Ovary (tissue), 10 donors: ENCODE measurements at places on chromosomes 16 and 17. TPM values are rescaled to one million over a fixed set of nuclear protein-coding genes. Genes with fewer than 3 reads are reported as not detected.

Gene VTN
- polyA plus RNA-seq = 1.5 TPM

- no peak for DNase-seq
Observed at GRCh38 chr16:56321571-56321970, 103.8 kb downstream of the AMFR start.

GRCh38 chr17:17826342-17826713 lies 10.5 kb downstream of the SREBF1 start:
- DNase-seq = no peak

Gene KRTAP2-3
- polyA plus RNA-seq = not detected

Gene SCPEP1
- polyA plus RNA-seq = 180 TPM

Gene MAF
- polyA plus RNA-seq = 41.1 TPM

DNA sequence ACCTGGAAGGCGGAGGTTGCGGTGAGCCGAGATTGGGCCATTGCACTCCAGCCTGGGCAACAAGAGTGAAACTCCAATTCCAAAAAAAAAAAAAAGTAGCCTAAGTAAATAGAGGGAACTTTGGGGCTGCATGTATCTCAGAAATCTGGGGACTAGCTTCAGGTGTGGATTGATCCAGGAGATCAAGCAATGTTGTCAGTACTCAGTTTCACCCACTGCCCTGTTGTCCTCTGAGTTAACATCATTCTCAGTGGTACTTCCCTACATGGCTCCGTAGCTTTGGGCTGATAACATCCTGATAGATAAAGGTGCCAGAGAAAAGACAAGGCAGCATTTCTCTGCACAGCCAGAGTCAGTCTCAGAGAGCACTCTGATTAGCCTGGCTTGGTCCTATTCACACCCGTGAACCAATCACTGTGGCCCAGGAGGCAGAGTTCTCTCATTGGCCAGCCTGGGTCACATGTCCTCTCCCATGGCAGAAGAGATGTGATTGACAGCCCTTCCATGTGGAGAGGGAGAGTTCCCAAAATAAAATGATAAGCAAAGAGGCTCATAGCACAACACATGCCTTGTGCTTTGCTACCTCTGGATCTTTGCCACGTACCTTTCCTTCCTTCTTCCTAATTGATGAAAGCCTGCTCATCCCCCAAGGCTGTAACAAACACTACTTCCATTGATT lies 99.6 kb downstream of the ABCC1 start:
- DNase-seq = no peak

Gene CCL4L2
- 1.7 TPM for polyA plus RNA-seq

DNA sequence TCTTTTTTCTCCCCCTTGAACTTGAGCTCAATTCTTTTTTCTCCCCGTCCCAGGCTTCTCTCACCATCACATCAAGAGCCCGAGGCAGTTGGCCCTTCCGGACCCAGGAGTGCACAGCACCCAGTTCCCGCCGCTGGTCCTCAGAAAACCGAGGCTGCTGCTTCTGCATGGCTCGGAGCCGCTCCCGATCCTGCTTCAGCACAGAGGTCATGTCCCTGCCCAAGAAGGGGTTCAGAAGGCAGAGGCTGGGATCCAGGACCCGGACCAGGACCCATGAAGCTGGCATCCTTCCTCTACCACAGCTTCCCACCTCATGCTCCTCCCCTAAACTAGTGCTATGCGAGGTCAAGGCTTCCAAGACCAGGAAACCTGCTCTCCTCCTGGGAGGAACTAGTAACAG lies 10.5 kb downstream of the PER1 start:
- peak; percentile 59 for DNase-seq

GRCh38 chr16:62102588-62102987 lies 66.3 kb upstream of the CDH8 start:
- no peak for DNase-seq

DNA sequence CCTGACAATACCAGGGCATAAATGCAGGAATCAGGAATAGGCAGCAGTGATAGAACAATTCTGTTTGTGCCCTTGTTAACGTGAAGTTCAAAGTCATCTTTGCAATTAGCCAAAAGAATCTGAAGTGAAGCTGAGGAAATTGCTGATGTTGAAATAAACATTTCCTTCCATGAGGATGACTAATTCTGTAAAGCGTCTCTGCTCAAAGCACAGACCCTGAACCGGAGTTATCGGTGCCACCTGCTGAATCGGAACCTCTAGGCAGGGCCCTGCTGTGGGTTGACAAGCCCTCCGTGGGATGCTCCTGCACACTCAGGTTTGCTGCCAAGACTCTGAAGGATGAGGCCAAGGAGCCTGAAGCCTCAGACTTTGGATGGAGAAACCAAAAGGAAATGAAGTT lies 37.0 kb upstream of the CDH1 start:
- no peak for DNase-seq

DNA sequence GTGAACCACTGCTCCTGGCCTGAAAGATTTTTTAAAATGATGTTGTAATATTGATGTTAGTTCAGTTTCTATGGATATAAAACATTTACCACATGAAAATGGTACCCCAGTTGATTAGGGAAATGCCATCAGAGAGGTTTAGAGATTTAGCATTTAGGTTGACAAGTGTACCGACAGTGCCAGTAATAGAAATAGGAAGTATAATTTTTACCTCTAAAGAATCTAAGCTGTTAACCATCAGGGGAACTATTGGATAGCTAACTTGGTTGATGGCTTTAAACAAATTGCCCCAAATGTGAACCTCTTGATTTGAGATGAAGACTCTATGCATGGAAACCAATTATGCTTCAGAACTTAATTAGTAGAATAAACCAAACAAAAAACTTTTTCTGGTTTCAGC lies 6.4 kb downstream of the CBFB start:
- no peak for DNase-seq

Gene SCNN1B
- 2.5 TPM for polyA plus RNA-seq

GRCh38 chr16:57970970-57971369 lies at the start of gene CNGB1:
TSS of gene CNGB1 (minus strand) at chr16:57971128. CDS start at chr16:57967286, 3,842 bp downstream.
- no peak for DNase-seq

- DNase-seq = no peak
Observed at GRCh38 chr16:17206712-17207111, 264.0 kb downstream of the XYLT1 start.

DNA sequence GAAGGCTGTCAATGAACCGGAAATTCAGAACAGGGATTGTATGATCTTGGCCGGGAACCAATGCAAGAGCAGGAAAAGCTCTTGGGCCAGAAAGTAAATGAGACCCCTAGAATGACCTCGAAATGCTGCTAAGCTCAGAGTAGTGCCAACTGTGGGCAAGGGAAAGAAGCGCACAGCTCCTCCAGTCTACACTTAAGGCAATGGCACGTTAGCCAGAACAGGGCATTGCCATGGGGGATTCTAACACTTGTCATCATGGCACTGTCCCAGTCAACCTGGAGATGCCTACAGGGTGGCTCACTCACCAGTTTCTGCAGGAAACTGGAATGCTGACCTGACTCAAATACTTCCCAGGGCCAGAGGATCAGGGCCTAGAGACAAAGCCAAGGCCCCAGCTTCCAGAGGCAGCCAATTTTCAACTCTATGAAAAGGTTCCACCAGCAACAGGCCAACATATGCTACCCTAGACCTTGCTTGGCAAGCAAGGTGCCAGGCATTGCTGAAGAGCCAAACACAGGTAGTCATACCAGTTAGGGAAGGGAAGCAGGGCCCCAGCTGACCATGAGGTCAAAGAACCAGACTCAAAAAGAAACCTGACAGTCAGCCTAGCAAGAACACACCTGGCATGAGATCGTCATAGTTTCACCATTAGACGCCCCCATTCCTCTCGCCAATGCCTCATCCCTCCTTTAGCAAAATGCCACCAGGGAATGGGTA lies 34.9 kb downstream of the ARHGAP17 start:
- DNase-seq = no peak

- DNase-seq = peak; percentile 46
Observed at GRCh38 chr17:82228278-82228841, 482 bp upstream of the SLC16A3 start.

DNA sequence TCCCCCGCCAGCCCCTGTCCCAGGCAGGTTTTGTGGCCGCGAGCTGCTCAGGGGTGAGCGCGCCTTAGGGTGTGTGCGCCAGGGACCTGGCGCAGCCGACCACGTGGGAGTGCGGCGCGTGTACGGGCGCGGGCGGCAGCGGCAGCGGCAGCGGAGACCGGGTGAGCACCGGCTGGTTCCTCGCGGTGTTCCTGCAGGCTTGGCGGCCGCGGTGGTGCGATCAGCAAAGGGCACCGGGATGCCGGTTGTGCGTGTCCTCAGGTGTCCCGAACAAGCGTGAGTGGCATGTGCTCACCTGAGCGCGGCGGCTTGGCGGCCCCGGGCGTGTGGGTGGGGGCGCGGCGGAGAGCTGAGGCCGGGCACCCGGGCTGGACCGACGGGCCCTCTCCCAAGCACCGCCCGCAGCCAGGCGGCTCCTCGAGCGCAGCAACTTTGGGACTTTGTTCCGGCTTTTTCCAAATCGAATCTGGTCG lies 381 bp upstream of the HSD11B2 start:
- no peak for DNase-seq

- DNase-seq = no peak
Observed at GRCh38 chr17:29165800-29166506, 14.2 kb downstream of the MYO18A start.

DNA sequence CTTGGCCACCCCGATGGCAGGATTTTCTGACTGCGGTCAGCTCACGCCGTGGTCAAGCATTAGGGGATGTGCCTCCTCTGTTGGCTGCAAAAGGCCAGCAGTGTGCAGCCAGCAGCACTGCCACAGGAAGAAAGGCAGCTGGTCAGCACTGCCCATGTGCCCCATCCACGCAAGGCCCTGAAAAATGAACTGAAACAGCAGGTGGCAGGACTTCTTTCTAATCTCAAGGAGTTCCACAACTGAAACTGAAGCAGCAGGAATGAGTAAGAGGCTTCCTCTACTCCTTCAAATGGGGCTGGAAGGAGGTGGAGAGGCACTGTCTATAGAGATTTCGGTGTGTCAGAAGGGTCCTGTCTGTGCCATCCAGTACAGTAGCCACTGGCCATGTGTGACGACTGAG lies 3.2 kb downstream of the ZNF500 start:
- DNase-seq = no peak

DNA sequence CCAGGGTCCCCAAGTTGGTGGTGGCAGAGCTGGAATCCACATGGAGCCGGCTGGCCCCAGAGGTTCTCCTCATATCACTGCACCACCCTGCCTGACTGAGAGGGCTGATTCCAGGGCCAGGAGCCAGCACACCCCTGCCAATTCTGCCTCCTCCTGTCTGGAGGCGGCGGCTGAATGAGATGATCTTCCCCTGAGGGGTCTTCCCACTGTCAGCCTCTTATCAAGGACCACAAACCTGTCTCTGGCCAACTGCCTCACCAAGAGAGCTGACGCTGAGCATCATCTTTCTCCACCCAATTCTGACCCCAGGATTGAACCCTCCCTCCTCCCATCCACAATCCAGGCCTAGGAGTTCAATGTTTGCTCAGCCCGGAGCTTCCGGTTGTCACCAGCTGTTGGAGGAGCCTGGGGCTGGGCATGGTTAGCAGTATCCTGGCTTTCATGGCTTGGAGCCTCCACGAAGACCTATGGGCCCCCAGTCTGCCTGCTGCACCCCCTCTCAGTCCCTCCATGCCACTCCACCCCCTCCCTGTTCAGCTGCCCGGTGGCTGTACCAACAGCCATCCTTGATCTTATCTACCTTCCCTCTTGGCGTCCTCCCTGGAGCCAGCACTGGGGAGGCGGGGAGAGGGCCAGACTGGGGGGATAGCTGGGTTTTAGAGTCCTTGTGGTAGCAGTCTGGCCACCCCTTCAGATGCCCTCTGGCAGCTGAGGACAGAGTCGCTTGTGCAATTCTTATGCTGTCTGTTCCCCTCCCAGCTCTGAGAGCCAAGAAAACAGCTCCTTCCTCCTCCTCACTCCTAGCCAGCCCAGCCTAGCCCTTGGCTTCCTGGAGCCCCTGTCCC lies 25.6 kb downstream of the ABCC3 start:
- DNase-seq = no peak

Gene FOXN1
- not detected for polyA plus RNA-seq

Gene LITAFD
- not detected for polyA plus RNA-seq

Gene TNFRSF13B
- 0.53 TPM for polyA plus RNA-seq

DNA sequence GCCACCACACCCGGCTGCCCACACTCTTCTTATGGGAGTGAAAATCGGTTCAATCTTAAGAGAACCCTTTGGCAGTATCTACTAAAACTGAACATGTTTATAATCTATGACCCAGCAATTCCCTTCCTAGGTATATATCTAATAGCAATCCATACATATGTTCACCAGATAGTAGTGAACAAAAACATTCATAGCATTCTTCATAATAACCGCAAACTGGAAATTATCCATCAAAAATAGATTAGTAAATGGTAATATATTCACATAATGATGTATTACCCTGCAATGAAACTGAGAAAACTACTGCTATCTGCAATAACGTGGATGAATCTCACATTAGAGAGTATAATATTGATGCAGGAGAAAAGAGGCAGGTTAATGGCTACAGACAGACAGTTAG lies 23.1 kb downstream of the COPRS start:
- DNase-seq = no peak

DNA sequence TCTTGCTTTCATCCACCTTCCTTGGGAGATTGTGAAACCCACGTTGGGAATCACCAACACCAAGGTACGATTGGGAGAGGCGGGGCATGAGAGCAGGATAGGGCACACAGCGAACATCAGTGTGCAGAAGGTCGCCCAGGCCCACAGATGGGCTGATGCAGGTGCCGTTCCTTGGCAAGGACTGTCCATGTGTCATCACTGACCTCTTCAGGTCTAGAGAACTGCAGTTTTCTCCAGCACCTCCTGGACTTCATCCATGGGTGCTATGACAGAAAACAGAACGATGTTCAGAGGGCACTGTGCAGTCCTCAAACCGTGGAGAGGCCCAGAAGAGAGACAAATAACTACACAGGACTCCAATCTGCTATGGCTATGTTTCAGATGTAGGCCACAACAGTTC lies 23.9 kb upstream of the TAT start:
- no peak for DNase-seq

Gene SUZ12
- 10.5 TPM for polyA plus RNA-seq

GRCh38 chr16:88967830-88968588 lies 9.0 kb downstream of the CBFA2T3 start:
- no peak for DNase-seq

- DNase-seq = peak; percentile 67
Observed at GRCh38 chr17:7858522-7858810, 663 bp downstream of the CYB5D1 start.

Gene CACNG3
- polyA plus RNA-seq = not detected

Gene NPIPB13
- polyA plus RNA-seq = 4.5 TPM

GRCh38 chr17:82941021-82942001 lies 101.5 kb upstream of the ZNF750 start:
- no peak for DNase-seq

Gene DPEP3
- 0.05 TPM for polyA plus RNA-seq

- peak; percentile 70 for DNase-seq
Observed at GRCh38 chr17:57597531-57598453, 147.3 kb downstream of the CCDC182 start.

- no peak for DNase-seq
Observed at GRCh38 chr17:27959382-27959709, 66.2 kb upstream of the LYRM9 start.

DNA sequence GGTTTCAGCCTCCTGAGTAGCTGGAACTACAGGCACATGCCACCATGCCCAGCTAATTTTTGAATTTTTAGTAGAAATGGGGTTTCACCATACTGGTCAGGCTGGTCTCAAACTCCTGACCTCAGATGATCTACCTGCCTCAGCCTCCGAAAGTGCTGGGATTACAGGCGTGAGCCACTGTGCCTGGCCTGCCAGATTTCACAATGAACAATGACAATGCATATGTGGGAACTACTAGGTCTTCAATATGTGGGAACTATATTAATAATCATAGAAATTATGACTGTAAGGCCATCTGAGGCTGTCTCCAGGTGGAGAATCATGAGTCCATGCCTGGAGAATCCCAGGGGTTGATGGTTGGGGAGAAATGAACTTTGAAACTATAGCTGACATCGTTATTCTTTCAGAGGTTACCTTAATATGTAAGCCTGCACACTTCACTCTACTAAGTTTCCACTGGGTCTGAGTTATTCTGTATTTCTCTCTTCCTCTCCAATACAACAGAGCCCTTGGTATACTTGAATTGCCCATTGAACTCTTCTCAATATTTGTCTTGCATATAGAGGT lies 7.2 kb upstream of the DRC7 start:
- DNase-seq = no peak
